ENCODE measurements at places on chromosomes 16 and 17.

DNA sequence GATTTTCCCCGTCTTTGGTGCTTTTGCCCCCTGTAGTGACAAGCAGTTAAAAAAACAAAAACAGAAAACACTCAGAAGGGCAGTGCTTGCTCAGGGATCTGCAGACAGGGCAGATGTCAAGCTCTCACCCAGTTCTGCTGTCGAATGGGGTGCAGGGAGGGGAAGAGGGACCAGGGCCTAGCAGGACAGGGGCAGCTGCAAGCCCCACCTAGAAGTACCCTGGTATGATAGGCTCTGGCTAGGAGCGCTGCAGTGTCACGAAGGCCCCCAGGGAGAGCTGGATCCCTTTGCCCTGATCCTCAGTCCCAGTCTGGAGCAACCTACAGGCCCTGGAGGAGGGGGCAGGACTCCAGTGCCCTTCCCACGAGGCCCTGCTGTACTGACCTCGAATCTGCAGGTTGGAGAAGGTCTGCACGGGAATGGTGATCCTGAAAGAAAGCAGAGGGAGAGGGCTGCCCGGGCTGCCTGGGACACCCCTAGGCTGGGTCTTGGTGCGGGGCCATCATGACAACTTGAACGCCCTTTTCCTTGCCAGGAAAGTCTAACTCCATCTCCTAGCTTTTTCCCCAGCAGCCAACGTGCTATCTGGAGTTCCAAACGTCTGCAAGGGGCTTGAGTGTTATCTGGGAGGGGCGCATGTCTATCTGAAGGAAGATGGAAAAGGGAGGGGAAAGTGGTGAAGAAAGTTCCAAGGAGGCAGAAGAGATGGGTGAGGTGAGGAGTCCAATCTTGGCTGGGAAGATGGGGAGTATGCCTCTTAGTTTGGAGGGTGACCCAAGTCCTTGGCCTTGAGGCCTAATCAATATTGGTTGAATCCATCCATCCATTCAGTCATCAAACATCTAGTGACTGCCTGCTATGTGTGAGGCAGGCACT, 4.8 kb downstream of the GFAP start:
- no peak for DNase-seq

DNA sequence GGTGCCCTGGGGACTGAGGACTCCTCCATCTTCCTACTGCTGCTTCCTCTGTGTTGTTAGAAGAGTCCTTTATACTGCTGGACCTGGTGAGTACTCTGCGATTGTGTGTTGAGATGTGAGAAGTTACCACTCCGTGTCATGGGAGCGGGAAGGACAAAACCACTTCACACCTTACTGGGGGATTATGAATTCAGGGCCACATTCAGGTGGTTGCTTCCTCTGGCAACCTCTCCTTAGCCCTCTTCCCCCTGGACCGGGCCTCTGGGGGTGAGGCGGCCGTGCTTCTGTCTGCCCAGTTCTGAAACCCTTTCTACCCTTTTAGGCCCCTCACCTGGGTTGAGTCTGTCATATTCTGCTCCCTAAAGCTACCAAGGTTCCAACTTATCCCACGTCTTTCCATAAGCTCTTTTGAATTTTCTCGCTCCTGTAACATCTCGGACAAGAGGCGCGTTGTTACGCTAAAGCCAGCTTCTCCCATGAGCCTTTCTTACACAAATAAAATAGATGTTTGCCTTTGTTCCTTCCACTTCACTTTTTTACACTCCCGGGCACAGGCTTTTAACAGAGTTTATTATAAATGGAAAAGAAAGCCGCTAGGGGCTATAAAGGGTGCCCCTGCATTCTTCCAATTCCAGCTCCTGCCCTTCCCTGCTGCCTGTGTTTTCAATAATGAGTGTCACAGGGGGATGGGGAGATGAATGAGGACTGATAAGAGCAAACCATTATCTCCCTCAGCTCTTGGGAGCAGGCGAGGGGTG, 20.7 kb upstream of the CDH13 start:
- no peak for DNase-seq

- no peak for DNase-seq
Observed at GRCh38 chr16:2296661-2297505, 29.0 kb upstream of the RNPS1 start.

GRCh38 chr17:49576088-49576916, 631 bp downstream of the NXPH3 start:
- no peak for DNase-seq

- DNase-seq = no peak
Observed at GRCh38 chr16:727291-727977, 528 bp downstream of the HAGHL start.

DNA sequence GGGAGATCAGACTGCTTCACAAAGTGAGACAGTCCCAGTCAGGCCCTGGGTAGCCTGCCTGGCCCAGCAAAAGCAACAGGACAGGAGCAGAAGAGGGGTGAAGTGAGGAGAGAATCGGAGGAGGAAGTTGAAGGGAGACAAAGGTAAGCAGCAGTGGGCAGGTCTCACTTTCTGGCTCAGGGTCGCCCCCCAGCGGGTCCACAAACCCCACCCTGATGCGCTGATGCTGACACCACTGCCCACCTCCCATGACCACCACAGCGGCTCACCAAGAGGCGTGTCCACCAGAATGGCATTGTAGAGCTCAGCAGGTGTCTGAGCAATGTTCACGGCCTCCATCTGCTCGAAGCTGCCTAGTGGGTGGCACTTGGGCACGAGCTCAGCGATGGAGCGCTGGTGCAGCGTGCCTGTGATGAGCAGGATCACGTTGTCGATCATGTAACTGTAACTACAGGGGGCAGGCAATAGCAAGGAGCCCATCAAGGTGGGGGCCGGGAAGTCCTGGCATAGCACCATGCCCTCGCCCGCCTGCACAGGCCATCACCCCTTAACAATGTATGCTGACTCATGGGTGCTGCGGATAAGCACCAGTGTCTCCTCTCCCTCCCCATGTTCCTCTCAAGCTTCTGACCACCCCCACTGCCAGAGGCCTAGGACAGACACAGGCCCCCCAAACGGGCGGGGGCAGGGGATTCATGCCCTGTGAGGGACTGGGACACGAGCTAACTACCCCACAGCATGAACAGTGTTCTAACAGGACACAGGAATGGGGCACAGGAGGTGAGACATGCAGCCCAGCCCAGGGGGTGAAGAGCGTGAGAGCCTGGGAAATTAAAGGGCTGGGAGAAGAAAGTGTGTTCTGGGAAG, 13.6 kb downstream of the HSD11B2 start:
- DNase-seq = no peak

DNA sequence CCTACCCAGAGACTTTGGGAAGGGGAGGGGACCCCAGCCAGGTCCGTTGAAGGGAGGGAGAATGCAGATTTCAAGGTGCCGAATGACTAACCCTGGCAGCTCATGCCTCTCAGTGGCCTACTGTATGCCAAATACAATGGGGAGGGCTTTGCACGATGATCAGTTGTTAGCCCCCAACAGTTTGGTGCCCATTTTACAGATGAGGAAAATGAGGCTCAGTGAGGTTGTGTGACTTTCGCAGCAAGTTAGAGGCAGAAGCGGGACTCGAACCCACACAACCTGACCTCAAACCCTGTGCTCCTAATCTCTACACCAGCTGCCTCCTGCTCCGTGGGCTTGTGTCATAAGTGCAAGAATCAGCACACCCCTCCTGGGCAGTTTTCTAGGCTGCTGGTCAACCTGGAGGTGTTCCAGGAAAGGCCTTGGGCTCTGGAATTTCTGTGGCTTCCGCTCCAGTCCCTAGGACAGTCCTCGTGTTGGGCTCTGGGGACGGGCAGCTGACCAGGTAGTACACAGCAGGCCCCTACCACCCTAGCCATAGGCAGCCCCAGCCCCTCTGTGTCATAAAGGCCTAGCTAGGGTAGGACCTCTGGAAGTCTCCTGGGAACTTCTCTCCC, 11.9 kb upstream of the NAGPA start:
- DNase-seq = no peak

DNA sequence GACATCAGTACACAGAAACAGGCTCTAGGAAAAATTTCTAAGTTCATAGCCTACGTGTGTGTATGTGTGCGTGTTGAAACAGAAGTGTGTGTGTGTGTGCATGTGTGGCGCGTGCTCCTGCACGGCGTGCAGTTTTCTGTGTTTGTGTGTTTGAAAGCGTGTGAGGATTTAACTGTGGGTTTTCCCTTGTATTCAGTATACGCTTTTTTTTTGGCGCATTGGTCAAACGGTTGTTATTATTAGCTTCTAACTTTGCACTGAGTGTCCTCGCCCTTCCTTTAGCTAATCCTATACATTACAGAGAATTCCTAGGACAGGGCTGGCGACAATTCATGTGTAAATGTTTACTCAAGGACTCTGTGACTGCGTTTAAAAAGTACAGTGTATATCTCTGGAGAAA, 23.0 kb downstream of the TMC6 start:
- no peak for DNase-seq

GRCh38 chr17:72409405-72410002, 288.7 kb downstream of the SOX9 start:
- no peak for DNase-seq

Measured in non-pigmented ciliary epithelial cell (primary cell).